WTC11 (cell line): ENCODE measurements at places on chromosomes 1 and 21.
A peak's percentile ranks its signal among the peaks of the same experiment; 100 is the strongest.

DNA sequence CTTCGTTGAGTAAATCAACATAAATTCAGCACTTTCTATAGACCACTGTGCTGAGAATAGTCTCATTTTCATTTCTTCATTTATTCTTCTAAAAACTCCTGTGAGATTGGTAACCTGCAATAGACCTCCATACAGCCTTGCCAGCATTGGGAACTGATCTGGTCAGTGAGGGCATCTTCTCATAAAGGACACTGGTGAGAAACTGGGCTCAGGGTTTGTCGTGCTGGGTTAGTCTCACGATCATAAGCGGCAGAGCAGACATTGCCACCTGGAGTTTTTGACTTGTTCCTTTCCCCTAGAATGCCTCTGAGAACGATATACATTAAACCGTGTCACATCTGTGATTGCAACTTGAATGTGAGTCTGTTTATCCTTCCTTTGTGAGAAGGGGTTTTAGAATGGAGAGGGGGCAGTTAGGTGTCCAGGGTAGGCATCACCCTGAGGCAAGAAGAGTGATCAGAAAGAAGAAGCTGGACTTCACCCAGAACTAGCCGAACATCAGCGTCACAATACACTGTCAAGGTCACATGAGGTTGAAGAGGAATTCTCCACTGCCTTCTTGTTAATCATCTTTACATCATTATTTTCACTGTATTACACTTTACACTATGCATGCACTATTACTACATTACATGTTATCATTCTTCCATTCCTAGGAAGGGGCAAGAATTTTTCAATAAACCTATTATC lies 1.4 kb upstream of the TTLL7 start:
- DNase-seq: no peak

DNA sequence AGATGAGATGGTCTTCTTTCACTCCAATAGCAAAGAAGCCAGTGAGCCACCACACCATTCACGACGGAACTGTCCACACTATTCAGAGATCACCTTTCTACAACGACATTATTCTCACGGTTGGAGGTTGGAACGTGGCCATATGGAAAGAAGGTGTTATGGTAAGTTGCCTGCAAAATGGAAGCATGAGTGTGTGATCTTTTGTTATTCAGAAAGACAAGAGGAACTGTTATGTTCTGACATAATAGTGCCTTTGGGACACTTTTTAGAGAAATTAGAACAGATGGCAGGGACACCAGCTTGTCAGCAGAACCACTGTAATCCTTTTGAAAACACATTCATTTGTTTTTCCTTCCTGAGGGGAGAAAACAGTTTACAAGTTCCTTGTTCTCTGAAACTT lies 75.8 kb upstream of the MCOLN3 start:
- no peak for DNase-seq

DNA sequence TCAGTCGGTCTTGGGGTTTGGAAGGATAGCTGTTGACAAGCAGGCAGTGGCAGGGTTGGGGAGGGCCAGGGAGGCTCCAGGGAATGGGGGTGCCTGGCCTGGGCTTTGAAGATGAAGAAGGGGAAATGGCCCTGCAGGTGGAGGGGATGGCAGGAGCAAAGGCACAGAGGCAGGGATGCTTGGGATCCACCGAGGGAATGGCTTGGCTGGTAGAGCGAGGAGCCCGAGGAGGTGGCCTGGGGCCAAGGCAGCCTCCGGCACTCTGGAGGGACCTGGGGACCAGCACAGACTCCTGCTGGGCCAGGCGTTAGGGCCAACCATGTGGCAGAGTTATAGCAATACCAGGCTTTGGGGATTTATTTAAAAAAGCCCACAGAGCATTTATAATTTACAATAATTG lies 62.9 kb upstream of the EDN2 start:
- DNase-seq: no peak

- DNase-seq: no peak
These were observed 20.6 kb upstream of the RSPO1 start for GRCh38 chr1:37655274-37655673.

DNA sequence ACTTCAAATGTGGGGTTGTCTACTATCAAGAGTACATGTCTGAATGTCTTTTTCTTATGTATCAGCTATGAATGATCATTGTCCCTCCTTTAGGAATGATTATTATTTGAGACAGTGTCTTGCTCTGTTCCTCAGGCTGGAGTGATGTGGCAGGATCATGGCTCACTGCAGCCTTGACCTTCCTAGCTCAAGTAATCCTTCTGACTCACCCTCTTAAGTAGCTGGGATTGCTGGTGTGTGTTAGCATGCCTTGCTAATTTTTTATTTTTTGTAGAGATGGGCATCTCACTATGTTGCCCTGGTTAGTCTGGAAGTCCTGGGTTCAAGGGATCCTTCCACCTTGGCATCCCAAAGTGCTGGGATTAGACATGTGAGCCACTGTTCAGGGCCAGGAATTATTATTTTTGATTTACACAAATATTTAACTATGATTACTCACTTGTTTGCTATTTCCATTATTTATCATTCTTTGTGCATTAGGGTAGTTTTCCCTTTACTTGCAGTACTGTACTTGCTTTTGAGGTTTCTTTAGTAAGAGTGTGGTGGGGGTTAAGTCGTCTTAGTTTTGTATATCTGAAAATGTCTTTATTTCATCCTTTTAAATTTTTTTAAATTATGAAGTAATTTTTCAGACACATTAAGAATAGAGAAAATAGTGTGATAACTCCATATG lies 12.8 kb downstream of the S100A7 start:
- no peak for DNase-seq

DNA sequence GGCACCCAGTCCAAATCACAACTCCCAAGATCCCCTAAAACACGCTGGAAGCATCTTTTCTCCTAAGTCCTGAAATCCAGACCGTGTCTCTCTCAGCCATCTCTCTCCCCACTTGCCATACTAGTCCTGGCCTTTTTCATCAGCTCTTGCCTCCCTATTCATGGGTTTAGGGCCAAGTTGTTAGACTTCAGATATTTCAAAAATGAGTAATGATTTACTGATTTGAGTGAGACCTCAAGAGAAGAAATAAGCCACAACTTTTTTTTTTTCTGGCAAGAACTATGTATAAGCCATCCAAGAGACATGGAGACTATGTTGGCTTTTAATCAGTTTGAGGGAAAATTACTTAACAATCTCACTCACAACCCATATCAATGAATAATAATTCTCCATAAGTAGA lies 62.5 kb downstream of the TBX15 start:
- DNase-seq: no peak

- no peak for DNase-seq
These were observed 18.9 kb downstream of the VN1R5 start for GRCh38 chr1:247274605-247275256.

DNA sequence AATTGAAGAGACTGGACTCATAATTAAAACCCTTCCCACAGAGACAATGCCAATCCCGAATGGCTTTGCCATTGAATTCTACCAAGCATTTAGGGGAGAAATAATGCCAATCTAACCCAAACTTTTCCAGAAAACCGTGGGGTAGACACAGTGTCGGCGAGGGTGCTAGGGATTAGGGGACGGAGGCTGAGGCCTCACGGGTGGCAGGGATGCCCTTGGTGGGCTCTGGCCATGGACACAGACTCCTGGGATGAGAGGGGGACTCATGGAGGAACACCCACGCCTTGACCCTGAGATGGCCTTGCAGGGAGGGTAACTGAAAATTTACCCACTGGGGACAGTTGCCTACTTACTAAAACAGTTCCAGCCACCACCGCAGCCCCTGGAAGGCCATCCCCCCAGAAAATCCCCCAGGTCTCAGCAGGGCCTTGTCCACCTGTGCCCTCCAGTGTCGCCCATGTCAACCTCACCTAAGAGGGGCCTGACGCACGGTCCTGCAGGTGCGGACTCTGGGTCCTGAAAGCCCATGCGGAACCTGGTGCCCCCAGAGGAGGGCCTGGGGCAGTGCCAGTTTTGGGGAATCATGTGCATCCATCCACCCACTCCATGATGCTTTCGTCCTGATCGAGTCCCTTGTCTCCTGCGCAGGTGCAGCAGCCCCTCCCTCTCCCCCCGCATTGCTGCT lies 1.9 kb downstream of the KRTAP10-5 start:
- no peak for DNase-seq

GRCh38 chr1:88650676-88651418 lies 33.2 kb upstream of the PKN2 start:
- no peak for DNase-seq

GRCh38 chr1:224433701-224434672 lies 610 bp downstream of the WDR26 start:
- DNase-seq: peak; percentile 38

GRCh38 chr1:227886993-227887696 lies 60.6 kb downstream of the WNT9A start:
- peak; percentile 45 for DNase-seq

GRCh38 chr21:37566790-37567615 lies 200.4 kb downstream of the DYRK1A start:
- no peak for DNase-seq

GRCh38 chr21:34337741-34338140 lies 26.1 kb upstream of the KCNE2 start:
- DNase-seq: no peak

- no peak for DNase-seq
These were observed at the start of gene SDC3 for GRCh38 chr1:30908696-30909364. Gene SDC3, minus strand, starts transcription at chr1:30908758. Its CDS starts 172 bp downstream, at chr1:30908586.

DNA sequence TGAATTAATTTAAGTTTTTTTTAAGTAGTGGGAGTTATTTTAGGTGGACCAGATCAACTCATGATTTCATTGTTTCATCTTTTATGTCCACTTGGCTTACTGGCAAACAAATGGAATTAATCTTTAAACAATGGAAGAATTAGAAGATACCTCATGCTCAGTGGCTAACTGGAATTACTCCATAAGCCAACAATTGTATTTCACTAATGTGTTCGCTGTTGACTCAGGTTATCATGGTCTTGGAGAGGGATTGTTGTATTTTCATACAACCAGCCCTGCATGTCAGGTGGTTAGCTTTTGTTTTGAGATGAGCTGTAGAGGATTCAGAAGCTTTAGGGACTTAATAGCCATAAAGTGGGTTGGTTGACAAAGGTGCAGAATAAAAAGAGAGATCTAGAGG lies 57.2 kb upstream of the HMCN1 start:
- no peak for DNase-seq

DNA sequence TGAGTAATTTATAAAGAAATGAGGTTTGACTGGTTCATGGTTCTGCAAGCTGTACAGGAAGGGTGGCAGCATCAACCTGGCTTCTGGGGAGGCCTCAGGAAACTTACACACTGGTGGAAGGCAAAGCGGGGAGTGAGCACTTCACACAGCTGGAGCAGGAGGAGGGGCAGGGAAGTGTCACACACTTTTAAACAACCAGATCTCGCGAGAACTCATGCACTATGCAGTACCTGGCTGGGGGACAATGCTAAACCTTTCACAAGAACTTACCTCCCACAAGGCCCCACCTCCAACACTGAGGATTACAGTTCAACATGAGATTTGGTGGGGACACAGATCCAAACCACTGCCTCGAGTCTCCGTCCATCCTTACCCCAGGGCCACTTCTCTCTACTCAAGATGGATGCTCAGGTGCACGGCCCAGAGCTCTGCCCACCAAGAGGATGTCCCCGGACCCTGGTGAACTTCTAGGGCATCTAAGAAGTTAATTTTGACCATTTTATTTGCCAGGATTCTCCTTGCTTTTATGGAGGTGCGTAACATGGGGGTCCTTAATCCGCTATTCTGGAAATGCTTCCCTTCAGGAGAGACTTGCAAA lies 22.7 kb upstream of the ACTRT2 start:
- DNase-seq: peak; percentile 2

DNA sequence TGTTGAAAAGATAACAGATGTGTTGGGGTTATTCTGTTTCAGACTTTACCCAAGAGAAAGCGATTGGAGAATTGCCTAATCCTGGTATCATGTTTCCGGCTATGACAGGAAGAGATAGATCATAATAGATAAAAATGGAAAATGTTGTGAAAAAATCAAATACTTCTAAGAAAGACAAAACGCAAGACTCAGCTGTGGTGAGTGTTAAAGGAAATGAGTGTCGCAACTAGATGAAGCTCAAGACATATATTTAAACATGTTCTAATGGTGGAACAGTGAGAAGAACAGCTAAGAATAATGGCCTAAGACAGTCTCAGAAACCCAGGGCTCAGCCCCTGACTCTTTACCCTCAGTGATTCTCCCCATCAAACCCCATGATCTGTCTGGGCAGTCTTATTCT lies 426.7 kb upstream of the RUNX1 start:
- no peak for DNase-seq

GRCh38 chr21:34280389-34280795 lies 83.4 kb upstream of the KCNE2 start:
- no peak for DNase-seq

- no peak for DNase-seq
These were observed 6.9 kb upstream of the CAMSAP2 start for GRCh38 chr1:200731654-200732332.

GRCh38 chr21:33206771-33207281 lies 22.9 kb upstream of the IFNAR2 start:
- no peak for DNase-seq

GRCh38 chr1:209434066-209434465 lies 149.4 kb upstream of the CAMK1G start:
- no peak for DNase-seq

GRCh38 chr1:182279302-182279701 lies 112.3 kb downstream of the GLUL start:
- no peak for DNase-seq

DNA sequence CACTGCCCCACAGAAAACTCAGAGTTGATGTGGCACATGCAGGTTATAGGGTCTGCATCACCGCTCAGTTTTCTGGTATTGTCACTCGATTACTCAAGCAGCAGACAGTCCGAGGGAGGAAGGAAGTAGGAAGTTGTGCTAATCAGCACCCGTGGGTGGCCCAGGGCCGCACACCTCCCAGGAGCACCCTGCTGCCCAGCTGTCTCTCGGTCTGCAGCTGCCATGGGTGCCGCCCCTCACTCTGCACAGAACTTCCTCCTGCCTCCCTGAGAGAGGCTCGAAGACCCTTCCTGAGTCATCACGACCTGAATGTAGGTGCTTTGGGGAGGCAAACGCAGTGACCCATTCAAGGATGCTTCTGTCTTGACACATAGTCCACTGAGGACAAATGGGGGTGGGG lies 4.2 kb upstream of the TFF3 start:
- DNase-seq: no peak

DNA sequence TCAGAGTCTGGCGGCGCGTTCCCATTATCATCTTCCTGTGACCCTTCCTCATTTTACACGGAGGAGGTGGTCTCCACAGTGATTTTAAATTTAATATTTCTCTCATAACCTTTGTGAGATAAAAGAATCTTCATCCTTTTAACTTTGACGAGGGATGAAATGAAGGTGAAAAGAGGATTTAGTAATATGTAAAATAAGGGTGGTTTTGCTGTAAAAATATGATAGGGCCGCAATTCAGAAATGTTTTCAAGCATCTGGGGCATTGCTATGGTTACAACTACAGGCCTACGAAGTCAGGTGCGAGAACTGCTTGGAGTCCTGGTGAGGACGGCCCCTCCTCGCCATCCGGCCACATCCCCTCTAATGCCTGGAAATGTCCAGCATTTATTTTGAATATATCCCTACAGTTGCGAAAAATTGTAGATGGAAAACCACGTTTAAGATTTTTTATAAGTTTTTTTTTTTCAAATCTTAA lies 422 bp upstream of the RSBN1 start:
- DNase-seq: no peak

DNA sequence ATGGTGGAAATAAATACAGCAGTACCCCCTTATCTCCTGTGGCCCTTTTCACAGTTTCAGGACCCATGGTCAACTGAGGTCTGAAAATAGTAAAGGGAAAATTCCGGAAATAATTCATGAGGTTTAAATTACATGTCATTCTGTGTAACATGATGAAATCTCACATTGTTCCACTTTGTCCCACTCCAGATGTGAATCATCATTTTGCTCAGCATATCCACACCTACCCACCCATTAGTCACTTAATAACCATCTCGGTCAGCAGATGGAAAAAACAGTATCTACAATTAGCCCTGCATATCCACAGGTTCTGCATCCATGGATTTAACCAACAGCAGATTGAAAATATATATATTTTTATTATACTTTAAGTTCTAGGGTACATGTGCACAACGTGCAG lies 86.9 kb upstream of the GORAB start:
- DNase-seq: no peak
